ENCODE measurements at places on chromosomes 13 and 19.
A peak's percentile ranks its signal among the peaks of the same experiment; 100 is the strongest.

DNA sequence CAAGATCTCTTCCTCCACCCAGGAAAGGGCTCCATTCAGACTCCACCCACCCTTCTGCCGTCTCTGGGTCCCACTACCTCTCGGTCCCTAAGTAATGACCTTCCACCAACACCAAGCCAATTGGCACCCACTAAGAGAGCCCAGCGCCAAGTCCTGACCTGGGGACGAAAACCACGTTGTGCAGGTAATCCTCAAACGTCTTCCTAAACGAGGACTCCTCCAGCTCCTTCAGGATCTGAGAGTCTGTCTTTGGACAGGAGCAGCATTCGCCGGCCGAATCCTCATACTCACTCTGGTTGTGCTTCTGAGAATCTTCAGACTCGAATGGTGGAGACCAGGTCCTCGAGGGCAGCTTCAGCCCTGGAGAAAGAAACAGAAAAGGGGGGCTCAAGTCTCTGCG lies 83.1 kb downstream of the ZNF557 start:
- DNase-seq = peak; percentile 25

DNA sequence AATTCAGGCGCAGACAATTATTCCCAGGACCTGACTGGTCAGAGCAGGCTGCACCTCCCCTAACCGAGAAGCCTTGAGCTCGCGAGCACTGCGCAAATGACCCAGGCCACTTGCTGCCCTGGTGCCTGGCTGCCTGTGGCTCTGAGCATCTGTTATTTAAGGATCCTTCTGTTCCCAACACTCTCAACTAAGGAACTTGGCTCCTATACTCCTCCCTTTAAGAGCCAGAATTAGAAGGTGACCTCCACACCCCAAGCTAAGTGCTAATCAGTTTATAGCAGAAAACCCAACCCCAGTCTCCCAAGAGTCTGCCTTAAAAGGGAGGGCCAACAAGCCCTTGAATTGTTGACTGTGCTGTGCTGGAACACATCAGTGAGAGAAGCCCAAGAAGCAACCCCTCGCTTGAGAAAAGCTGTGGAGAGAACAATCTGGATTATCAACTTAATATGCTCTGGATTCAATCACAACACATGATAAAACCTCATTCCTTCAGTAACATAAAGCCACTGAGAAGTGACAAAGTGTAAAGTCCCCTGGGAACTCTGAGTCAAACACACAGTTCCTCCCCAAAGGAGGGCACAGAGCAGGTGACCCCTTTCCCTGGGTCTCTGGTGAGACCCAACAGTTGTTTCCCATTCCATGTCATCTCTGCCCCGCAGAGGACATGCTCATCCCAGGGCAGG lies 14.6 kb downstream of the AKAP8L start:
- no peak for DNase-seq

DNA sequence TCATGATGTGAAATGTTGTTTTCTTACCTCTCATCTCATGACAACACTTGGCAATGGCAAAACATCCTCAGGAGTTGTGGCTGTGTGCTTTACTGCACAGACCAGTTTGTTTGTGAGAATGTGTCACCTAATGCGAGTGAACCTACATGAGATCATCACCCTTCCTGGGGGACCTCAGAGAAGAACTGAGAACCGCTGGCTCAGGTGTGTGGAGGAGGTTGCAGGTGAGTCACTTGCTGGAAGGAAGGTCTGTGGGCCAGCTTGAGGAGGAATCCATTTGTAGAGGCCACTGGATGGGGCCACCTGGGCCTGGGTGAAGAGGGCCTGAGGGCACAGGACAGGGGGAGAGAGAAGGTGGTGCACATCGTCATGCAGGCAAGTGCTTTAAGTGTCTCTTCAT lies 3.0 kb upstream of the CEACAM1 start:
- DNase-seq = no peak

GRCh38 chr19:43551399-43552197 lies 18.6 kb downstream of the ZNF575 start:
- DNase-seq = no peak

- peak; percentile 34 for DNase-seq
Measured at GRCh38 chr13:71590654-71591148, 276.3 kb downstream of the DACH1 start.
